ENCODE measurements at places on chromosomes 3 and 15. TPM values are rescaled to one million over a fixed set of nuclear protein-coding genes. Genes with fewer than 3 reads are reported as not detected.

GOLIM4 gene
- 52.6 TPM for total RNA-seq

HACL1 gene
- 14.4 TPM for total RNA-seq

DNA sequence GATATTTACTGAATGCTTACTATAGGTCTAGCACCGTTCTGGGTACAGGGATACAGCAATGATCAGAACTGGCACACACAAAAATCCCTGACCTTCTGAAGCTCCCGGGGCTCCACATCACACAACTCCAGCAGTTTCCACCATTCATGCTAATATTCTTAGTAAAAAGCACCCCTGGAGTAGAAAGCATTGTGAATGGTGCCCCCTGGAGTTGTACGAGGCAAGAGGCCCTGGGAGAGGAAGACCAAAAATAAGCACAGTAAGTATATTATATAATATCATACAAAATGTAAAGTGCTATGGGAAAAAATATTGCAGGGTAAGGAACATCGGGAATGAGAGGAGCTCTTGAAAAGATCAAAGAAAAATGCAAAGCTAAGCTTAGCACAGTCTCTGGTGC is 790 bp upstream of the SRGAP3 start:
- no peak for DNase-seq

ATP10A gene
- total RNA-seq: 0.75 TPM

BFSP2 gene
- total RNA-seq: not detected

PLSCR5 gene
- not detected for total RNA-seq

DNA sequence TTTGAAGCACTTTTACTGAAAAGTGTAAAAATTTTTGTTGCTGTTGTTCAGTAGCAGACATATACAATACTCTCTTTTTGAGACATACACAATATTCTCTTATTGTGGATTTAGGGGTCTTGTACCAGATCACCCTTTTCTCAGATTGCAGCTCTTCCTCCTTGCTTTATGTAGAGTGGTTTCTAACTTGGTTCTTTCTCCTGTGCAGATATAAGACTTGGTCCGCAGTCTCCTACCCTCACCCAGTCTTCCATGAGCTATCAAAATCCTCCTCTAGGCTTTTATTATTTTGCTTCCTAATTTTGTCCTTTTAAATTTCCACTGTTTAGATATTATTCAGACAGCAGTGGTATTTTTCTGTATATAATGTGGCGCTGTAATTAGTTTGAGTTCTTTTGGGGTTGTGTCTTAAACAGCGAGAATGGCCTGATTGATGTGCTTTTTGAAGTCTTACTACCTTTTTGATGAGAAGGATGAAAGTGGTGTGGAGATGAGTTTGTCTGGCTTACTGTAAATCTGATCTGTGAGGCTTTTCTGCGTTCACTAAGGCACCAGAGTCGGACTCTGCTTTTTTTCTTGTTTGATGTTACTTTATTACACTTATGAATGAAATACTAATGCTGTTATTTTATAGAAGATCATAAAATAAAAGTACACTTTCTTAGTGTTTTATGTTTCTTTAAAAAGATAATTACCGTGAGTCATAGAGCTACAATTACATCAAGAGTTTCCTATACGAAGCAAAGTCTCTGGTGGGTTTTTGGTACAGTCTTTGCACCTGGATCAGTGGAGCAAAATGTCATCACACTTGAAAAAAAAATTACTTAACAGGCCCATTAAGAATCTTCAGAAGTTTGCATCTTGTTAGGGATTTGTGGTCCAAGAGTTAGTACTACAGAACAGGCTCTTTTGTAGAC is 27.8 kb downstream of the FNDC3B start:
- no peak for DNase-seq

CFAP20DC gene
- total RNA-seq: 0.22 TPM
